ENCODE measurements at places on chromosomes 12 and 14.

GRCh38 chr12:62879691-62880090 lies 55.3 kb downstream of the PPM1H start:
- no peak for DNase-seq

DNA sequence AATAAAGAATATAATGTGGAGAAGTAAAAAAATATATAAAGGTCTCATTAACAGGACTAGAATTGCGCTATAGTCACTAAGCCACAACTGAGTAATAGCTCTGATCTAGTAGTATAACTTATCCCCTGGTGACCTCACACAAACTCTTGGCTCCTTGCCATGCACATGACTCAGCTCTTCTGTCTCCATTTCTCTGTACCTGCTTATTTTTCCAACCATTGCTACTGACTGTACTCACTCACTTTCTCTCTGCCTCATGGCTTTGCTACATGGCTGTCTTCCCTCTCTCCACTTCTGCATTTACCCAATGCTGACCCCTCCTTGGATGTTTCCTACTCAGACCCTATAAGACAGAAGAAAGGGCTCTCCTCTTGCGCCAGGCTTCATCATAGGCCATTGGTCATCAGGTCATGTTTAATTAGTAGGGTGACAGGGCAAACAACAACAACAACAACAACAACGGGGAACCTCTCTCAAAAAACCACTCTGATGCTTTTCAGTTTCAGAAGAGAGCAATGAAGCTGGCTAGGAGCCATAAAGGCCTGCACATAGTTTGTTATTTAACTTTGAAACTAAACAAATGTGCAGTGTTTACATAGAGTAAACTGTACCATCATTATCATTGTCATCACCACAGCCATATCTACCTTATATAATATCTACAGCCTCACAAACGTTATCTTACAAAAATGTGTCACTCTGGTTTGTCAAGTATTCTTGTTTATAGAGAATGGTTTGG lies 25.6 kb upstream of the KRAS start:
- DNase-seq, result peak; percentile 82

- no peak for DNase-seq
These were observed 149.5 kb upstream of the KRR1 start for GRCh38 chr12:75660805-75661404.

DNA sequence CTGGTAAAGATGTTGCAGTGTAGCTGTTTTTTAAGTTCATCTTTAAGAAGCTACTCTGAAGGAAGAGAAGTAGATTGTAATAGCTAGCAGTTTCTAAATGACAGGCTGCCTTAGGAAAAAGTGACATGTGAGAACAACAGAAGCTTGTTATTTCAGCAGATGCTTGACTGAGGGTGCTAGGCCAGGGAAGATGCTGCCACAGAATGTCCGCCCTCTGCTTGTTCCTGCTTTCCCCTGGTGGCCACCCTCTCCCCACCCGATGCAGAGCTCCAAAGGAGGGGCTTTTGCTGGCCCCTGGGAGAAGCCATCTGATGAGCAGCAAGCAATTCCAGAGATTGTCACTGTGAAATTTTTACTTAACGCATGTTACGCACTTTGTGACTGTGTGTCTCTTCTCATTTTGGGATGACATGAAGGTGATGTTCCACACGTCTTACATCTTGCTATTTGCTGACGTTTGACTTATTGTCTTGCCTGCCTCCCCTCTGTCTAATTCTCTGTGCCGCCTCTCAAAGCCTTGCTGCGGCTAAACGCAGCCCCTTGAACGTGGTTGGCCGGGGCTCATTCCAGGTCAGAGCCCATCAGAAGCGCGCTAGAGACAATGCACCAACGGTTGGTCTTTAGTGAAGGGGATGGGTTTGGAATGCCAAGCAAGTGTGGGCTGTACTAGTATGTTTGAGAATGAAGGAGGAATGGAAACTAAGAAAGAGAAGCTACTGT lies 44.8 kb downstream of the WDR20 start:
- DNase-seq, result no peak

GRCh38 chr12:122381021-122381420 lies 41.4 kb downstream of the CLIP1 start:
- DNase-seq, result no peak

DNA sequence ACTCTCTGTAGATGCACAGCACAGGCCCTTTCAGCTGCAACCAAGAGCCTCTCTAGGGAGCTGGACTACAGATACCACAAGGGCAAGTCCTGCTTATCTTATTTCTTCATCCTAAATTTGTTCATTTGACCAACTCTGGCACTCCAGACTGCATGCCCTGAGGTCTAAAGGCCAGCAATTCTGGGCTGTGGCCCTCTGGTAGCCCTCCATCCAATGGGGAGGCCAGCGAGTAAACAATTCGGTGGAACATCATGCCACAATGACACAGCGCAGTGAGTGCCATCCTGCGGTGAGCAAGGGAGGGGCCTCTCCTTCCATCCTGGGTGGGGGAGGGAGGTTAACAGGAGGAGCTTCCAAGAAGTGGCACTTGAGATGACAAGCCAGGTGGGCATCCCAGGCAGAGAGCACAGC lies 652 bp upstream of the SELPLG start:
- DNase-seq, result peak; percentile 82

DNA sequence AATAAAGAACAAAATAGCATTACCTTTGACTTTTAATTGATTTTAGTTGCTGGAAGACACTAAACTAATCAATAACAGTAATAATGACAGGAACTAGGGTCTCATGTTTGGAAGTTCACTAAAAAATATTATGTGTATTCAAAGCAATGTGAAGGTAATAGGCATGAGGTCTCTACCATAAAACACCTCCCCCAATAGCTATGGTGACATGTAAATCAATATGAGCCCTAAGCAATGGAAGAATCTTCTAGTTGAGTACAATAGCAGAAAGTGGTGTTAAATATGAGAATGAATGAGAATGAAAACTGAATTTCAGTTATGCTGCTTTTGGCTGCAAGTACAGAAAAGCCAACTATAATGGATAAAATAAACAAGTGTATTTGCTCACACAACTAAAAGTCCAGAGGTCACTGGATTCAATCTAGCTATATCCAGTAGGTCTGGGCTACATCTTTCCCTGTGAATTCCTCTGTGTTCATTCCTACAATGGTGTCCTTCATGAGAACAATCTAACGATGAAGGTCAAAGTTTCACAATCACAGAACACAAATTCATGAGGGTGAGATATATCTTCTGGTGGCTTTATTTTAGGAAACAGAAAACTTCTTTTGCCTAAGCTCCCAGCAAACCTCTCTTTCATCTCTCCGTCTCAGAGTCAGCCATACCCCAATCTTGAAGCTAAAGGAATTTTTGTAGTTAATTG lies 728.0 kb downstream of the FSCB start:
- no peak for DNase-seq

DNA sequence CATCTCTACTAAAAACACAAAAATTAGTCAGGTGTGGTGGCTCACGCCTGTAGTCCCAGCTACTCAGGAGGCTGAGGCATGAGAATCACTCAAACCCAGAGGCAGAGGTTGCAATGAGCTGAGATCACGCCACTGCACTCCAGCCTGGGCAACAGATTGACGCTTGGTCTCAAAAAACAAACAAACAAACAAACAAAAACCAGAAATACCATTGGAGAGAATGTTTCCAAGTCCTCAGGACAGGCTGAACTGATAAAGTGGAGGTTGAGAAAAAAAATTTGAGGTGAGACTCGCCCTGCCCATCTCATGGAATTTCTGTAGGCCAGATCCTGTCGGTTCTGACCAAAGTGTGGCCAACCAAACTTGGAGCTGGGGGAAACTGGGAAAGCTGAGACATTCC lies 30.6 kb upstream of the NFYB start:
- DNase-seq, result no peak

DNA sequence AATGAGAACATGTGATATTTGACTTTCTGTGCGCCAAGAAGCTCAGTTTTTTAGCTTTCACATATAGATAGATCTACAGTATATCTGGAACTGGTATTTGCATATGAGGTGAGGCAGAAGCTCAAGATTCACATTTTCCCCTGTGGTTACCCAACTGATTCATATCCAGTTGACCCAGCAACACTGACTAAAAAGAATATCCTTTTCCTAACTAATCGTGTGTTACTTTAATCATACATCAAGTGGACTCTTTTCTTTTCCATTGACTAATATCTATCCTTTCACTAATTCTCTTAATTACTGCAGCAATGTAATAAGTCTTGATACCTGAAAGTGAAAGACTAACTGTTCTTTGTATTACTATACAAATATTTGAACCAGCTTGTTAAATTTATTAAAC lies 236.1 kb downstream of the AEBP2 start:
- DNase-seq, result no peak

DNA sequence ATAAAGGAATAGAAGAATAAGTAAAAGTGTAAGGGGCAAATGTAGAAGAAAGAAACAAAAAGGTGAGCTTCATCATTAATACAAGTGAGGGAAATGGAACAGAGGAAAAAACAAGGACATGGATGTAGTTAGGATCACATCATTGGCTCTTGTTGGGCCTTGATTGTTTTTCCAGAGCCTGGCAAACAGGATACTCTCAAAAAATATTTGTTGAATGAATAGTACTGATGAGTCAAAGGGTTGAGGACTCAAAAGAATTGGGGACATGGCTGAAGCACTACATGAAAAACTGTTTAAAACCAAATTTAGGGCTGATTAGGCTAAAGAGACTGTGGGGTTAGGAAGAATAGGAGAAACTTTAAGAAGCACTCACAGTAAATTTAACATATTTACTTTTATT lies 11.4 kb upstream of the SRP54 start:
- DNase-seq, result no peak

DNA sequence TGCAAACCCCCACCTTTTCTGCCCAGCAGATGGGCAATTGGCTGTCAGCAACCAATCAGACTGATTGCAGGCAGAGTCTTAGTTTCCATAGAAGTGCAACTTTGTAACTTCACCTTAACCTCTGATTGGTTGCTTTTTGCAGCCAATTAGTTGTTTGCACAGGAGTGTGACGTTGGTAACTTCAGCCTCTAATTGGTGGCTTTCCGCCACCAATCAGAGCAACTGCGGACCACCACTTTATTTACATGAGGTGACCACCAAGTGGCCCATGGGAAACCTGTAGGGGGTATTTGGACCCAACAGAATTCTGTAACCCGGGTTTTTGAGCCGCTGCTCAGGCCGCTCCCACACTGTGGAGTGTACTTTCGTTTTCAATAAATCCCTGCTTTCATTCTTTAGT lies 32.3 kb downstream of the CDKN1B start:
- no peak for DNase-seq

DNA sequence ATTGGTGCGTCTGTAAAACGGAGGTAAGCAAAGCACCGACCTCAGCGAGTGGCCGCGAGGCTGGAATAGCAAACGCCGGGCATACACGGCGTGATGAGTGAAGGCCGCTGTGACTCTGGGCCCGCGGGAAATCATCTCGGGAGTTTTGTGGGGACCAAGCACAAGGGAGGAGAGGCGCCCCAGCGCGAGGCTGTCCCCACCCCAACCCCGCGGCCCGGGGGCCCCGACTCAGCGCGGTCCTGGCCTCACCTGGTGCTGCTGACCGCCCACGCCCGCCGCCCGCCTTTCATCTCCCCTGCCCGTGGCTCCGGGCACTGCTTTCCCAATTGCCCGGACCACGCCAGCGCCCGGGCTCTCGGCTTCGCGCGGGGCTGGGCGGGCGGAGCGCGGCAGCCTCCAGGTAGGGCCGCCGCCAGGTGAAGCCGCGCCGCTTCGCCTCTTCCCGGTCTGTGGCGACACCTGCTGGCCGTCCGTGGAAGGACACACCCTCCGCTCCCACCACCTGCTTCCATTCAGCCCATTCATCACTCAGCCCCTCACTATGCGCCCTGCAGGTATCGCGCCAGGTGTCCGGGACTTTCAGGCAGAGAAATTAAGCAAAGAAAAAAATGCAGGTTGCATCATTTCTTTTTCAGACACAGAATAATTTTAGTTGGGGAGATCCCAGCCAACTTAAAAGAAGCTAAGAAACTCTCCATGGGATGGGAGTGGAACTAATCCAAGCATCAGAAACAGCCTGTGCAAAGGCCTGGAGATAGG lies 360.4 kb downstream of the MED13L start:
- peak; percentile 90 for DNase-seq

DNA sequence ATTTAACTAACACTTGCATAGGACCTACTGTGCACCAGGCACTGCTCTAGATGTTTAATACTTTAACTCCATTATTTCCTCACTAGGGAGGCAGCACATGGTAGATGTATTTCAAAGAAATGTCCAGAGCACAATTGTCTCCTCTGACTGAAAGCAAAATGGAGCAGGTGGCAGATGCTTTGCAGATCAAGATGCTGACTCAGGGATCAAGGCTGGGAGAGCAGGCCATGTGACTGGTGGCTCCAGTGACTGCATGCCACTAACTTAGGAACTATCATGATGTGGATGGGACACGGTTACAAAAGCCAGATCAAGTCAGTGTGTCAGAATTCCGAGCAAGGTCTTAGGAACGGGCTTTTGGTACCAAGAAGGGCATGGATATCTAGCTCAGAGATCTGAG lies 28.2 kb downstream of the SERPINA11 start:
- no peak for DNase-seq

DNA sequence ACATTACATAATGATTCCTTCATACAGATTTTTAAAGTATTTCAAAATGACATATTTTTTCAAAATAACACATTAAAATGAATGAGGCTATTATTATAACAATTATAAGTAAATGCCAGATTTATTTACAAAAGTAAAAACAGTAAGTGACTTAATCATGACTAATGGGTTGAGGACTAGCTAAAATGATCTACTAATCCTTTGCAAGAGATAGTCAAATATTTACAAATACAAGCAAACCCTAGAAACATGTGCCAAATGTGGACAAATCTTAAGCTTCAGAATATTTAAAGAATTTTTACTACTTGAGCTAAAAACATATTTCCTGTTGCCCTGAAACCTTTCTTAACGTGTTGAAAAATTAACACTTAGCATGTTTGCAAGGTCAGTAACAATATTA lies 74.8 kb downstream of the KIF21A start:
- no peak for DNase-seq

DNA sequence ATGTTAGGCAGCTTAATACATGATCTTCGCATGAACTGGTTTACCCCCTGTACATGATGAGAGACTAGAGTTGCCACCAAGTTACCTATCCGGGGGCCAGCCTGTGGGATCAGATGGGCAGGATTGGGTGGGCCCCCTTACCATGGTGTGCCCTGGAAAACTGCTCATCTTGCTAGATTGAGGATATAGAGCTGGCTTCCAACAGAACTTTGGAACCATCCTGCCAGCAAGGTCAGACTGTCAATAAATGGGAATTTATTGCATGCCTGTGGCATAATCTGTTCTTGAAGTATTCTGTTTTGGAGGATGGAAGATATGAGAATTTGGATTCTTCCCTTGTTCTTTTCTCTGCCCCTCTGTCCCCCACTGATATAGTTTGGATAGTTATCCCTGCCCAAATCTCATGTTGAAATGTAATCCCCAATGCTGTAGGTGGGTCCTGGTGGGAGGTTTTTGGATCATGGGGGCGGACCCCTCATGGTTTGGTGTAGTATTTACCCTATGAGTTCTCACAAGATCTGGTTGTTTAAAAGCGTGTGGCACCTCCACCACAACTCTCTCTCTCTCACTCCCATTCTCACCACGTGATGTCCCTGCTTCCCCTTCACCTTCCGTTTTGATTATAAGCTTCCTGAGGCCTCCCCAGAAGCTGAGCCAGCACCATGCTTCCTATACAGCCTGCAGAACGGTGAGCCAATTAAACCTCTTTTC lies 3.7 kb upstream of the TM9SF1 start:
- peak; percentile 48 for DNase-seq

- no peak for DNase-seq
These were observed 14.5 kb upstream of the SLC38A2 start for GRCh38 chr12:46386877-46387629.

GRCh38 chr12:42021469-42021868 lies 123.2 kb downstream of the GXYLT1 start:
- DNase-seq, result no peak

All from activated effector memory CD4-positive, alpha-beta T cell treated with anti-CD3 and anti-CD28 coated beads, Interleukin-2, amount 50 U/mL, for 16 hours (primary cell).